Ovary (tissue), 10 donors: ENCODE measurements at places on chromosomes 1 and 21. TPM values are rescaled to one million over a fixed set of nuclear protein-coding genes. Genes with fewer than 3 reads are reported as not detected.

DNA sequence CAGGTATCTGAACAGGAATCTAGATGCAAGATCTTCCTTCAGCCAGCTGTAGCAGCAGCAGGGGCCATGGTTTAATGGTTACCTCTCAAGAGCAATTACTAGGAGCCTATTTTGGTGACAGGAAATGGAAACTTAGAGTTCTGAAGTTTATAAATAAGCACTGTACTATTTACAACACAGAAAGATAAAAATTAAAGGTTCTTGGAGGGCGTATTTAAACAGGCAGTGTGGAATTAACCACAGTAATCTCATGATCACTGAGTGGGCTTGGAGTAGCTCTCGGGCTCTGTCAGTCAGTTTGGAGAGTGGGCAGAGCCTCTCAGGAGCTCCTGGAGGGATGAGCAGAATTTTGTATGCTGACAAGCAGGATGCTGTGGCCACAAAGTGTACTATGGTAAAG lies 10.2 kb upstream of the FCRL5 start:
- H3K4me3 ChIP-seq: no peak overlapping the region
- H3K27me3 ChIP-seq: no peaks in the 10 kb centered on the region
- H3K36me3 ChIP-seq: no peaks in the 10 kb centered on the region
- H3K27ac ChIP-seq: no peak overlapping the region

Gene CHODL
- total RNA-seq: 0.89 TPM

GRCh38 chr21:26499495-26499894 lies 73.6 kb downstream of the CYYR1 start:
- H3K4me3 ChIP-seq: no peak overlapping the region
- H3K27me3 ChIP-seq: no peaks in the 10 kb centered on the region
- H3K4me1 ChIP-seq: no peaks in the 10 kb centered on the region

DNA sequence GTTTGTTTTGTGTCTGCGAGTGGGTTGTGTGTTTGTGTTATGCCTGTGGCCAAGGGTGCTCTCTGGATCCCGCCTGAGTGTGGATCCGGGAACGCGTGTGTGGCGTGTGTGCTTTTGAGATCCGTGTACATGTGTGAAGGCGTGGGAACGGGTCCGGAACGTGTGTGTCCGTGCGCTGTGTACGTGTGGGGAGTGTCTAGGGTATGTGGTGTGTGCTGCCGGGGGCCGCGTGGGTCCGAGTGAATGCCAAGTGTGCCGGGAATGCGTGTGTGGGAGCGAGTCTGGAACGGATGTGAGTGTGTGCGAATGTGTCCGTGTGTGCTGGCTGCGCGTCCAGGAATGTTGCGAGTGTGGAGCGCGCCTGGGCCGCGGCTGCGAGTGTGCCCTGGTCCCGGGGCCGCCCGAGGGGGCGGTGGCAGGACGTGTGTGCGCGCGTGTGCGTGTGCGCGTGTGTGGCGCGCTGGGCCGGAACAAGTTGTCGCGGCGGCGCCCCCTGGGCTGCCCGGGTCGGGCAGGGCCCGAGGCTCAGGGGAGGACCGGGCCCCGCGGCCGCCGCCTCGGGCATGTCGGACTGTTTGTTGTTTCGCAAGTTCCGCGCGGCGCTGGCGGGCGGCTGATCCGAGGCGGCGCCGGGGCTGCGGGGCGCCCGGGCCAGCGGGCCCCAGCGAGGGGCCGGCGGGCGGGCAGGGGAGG lies 953 bp downstream of the PTPRU start:
- peak; percentile 66 for DNase-seq
- H3K36me3 ChIP-seq: no peaks in the 10 kb centered on the region
- peak overlapping the region; percentile 58 for H3K4me3 ChIP-seq
- H3K27ac ChIP-seq: peak overlapping the region; percentile 60

Gene MXRA8
- total RNA-seq: 131 TPM

- H3K4me3 ChIP-seq: no peak overlapping the region
- no peak overlapping the region for H3K27ac ChIP-seq
- H3K36me3 ChIP-seq: no peaks in the 10 kb centered on the region
- H3K27me3 ChIP-seq: no peaks in the 10 kb centered on the region
- no peak for DNase-seq
These were observed 744.1 kb upstream of the CHRM3 start for GRCh38 chr1:238642231-238642630.

Gene MPL
- 2.0 TPM for total RNA-seq

DNA sequence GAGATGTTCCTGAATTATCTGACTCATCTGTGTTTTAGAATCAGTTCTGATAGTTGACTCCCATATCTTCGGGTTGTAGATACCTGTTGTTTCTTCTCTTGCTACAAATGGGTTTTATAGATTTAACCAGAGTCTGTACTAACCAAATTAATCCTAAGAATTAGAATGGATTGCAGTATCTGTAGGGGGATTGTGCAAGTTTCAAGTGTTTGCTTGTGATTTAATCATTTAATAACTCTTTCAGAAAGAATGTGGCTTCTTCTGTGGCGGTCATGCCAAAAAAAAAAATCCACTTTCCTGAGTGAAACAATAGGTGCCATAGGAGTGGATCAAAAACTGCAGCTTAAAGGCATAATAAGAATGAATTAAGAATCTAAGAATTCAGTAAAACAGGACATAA lies 9.4 kb downstream of the IPO9 start:
- H3K27me3 ChIP-seq: no peaks in the 10 kb centered on the region
- H3K36me3 ChIP-seq: no peaks in the 10 kb centered on the region
- no peak for DNase-seq

GRCh38 chr1:15381805-15382204 lies 27.9 kb upstream of the EFHD2 start:
- DNase-seq: no peak
- no peak overlapping the region for H3K4me3 ChIP-seq

Gene C1orf94
- total RNA-seq: not detected

DNA sequence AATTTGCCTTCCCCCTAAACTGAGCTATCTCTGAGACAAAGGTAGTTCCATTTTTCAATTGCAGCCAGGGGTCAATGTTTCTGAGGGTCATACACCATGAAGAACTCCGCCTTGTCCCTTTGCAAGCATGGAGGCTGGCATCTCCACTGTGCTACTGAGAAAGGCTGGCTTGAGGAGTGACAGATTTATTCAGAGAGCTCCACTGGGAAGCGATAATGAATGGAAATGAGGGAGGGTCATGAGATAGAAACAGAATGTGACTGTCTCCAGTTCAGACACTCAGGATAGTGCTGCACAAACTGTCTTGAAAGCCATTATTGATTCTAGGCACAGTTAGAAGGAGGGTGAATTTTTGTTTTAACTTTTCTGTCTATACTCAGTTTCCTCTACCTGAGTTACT lies 197.5 kb downstream of the ZNF326 start:
- H3K4me1 ChIP-seq: no peaks in the 10 kb centered on the region
- H3K27me3 ChIP-seq: no peaks in the 10 kb centered on the region
- no peak overlapping the region for H3K27ac ChIP-seq
- no peak overlapping the region for H3K4me3 ChIP-seq
- no peak for DNase-seq

GRCh38 chr1:34929853-34930701 lies 627 bp upstream of the DLGAP3 start:
- peaks cover 8% of the 10 kb centered on the region for H3K4me1 ChIP-seq
- H3K36me3 ChIP-seq: no peaks in the 10 kb centered on the region

Gene CYB5RL
- 2.5 TPM for total RNA-seq

- no peaks in the 10 kb centered on the region for H3K36me3 ChIP-seq
- H3K27ac ChIP-seq: no peak overlapping the region
- no peaks in the 10 kb centered on the region for H3K27me3 ChIP-seq
These were observed 65.1 kb downstream of the WLS start for GRCh38 chr1:68167211-68167610.
